ENCODE measurements at places on chromosomes 5 and 9.

DNA sequence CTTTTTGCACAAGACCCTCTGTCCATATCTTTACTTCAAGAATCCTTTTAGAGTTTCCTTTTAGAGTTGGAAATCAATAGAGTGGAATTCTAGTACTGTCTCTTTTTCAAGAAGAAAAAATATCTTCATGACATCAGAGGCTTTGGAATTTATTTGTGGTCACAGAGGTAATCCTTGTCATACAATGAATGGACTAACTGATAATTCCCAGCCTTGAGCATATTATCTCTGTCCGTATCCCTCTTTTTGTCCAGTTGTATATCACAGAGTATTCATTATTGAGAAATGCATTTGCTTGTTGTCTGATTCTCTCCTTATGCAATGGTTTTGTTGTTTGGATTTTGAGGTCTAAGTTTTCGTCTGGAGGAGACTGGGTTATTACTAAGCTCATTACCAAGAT, 82.0 kb upstream of the HAPLN1 start:
- DNase-seq: peak; percentile 10

DNA sequence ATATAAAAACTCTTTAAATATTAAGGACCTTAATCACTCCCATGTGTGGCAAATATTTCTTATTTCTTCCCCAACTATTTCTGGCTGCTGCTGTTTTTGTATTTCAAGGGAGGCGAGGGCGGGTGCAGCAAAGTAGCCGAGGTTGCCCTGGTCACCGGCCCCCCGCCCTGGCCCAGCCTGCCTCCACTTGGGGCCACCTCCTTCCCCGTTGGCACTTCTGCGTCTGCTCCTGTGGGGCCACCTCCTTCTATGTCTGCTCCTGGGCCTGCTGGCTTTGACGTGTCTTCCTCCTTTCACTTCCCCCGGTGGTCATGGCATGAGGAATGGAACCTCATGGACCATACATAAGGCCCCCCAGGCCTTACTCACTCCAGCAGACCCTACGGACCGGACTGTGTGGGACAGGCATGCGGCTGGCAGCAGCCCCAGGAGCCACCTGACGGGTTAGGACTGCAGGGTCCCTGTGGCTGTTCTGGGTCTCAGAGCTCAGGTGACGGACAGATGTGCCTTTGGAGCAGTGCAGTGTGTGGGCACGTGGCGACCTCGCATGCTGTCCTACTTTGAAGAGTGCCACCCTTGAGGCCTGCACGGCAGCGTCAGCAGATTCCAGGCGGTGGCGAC, 5.8 kb upstream of the ENTPD8 start:
- DNase-seq: no peak

DNA sequence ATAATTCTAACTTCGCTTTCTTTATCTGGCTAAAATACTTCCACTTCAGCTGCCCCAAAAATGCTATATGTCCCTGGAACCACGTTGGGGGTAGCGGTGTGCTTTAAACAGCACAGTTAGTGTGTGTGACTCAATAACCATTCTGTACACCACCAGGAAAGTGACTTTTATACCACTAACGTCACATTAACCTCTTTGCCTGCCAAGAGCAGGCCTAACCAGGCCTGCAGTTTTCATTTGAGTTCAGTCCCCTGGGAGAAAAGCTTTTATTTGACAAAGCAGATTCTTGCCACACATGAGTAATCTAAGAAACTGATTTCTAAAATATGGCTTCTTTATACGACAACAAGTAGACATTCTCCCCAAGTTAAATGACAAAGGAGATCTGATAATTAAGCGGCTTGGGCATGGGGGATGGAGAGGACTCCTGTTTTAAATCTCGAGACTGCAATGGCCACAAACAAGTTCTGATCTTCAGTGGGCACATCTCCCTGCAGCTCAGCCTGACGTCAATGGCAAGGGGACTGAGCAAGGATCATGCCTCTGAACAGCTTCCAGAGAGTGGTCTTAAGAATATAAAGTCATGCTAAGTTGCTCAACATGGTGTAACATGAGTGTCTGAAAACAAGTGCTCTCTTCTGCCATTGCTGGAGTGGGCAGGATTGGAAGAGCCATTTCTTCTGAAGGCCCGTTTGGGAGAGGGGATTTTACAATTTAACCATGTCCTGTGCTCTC, 91.8 kb downstream of the GLIS3 start:
- peak; percentile 19 for DNase-seq

DNA sequence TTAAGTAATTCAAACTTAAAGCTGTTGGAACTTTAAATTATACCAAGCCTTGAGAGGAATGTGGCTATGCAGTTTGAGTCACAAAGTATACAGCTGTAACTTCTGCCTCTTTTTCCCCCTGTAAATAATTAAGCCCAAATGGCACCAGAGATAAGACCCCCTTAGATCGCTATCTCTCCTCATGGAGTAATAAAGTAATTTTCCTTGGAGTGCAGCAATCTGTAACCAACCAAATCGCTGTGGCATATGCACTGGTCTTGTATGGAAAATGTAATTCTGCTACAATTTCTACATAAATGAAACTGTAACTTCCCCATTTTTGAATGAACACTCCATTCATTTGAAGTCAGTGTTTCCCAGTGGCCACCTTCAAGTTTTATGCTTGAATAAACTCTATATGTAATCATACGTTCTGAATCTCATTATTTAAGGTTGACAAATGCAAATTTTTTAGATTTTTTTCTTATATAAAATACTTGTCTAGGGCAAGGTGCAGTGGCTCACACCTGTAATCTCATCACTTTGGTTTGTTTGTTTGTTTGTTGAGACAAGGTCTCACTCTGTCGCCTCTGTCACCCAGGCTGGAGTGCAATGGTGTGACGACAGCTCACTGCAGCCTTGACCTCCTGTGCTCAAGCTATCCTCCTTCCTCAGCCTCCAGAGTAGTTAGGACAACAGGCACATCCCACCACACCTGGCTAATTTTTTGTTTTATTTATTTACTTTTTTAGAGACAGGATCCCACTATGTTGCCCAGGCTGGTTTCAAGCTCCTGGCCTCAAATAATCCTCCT, 12.3 kb downstream of the SUSD1 start:
- DNase-seq: peak; percentile 67

DNA sequence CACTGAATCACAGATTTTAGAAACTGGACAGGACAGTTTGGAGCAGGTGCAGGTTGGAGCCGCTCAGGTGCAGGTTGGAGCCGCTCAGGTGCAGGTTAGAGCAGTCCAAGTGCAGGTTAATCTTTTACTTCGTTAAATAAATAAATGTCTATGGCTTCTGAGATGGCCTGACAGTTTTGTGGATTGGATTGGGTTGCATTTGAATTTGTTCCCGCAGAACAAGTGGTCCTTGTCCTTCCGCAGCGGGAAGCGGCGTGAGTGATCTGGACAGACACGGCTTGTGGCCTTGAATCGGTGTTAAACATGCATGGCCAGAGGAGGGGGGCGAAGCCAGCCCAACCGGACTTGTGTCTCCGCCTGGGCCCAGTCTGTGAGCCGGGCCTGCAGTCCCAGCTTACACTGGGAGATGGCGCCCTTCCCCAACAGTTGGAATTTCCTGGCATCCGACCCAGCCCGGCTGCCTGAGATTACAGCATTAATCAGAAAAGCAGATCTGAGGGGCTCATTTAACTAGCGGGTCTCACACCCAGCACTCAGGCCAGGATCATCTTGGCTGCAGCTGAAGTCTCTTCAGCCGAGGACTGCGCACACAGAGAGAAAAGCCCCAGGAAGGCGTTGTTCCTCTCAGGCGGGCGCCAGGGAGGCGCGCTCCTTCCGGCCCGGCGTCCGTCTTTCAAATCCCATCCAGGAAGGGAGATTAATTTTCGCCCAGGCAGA, 1.5 kb upstream of the OLFM1 start:
- DNase-seq: peak; percentile 20

DNA sequence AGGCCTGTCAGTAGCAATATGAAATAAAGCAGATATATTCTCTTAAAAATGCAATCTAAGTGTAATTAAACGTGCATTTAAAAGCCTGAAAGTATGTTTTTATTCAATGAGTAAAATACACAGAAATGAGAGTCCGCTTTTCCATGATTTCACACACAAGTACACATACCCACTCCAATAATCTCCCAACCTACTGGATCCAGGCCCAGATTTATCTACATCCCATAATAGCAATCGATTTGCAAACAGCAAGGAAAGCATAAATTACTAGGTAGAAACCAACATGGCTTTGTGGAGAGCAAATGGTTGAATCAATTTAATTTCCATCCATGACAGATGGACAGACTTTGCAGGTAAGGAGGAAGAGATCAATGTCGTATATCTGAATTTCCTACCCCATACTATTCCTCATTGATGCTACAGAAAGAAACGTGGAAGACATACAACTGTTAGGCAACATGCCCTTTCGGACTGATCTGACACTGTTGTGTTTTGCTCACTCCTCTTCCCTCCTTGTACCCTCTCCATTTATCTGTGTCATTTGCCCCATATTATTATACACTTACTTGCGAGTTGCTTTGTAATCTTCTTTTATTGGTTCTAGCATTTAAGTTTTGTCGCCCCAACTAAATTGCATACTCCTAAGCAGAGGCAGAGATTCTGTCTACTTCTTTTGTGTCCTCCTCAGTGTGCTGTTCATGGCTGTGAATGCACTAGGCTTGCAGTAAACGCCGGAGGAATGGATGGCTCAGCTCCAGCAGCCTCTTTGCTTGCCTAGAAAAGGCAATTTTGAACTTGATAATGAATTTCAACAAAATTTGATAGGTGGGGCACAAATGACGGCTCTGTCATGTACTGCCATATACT, 133.6 kb downstream of the NFIB start:
- DNase-seq: no peak

GRCh38 chr5:178460598-178460997, 129.6 kb downstream of the COL23A1 start:
- no peak for DNase-seq

GRCh38 chr9:112132356-112132755, 42.7 kb downstream of the SUSD1 start:
- no peak for DNase-seq

DNA sequence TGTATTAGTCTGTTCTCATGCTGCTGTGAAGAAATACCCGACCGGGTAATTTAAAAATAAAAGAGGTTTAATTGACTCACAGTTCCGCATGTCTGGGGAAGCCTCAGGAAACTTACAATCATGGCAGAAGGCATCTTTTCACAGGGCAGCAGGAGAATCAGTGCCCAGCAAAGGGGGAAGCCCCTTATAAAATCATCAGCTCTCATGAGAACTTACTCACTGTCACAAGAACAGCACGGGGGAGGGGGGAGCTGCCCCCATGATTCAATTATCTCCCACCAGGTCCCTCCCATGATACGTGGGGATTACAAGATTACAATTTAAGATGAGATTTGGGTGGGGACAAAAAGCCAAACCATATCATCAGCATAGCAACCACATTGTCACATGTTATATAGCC, 102.5 kb downstream of the GPBP1 start:
- DNase-seq: no peak

DNA sequence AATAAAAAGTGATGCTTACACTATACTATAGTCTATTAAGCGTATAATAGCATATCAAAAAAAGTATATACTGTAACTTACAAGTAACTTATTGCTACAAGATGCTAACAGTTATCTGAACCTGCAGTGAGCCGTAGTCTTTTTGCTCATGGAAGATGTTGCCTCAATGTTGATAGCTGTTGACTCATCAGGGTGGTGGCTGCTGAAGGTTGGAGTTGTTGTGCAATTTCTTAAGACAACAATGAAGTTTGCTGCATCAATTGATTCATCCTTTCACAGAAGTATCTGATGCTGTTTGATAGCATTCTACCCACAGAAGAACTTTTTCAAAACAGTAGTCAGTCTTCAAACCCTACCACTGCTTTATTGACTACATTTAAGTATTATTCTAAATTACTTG, 7.8 kb upstream of the C9orf40 start:
- DNase-seq: no peak

GRCh38 chr5:54774281-54775170, 210.9 kb downstream of the ESM1 start:
- DNase-seq: no peak
